CD4-positive, alpha-beta memory T cell (primary cell): ENCODE measurements at places on chromosomes 5 and 9. TPM values are rescaled to one million over a fixed set of nuclear protein-coding genes. Genes with fewer than 3 reads are reported as not detected.

FOXI1 gene
- not detected for total RNA-seq

SNCAIP gene
- total RNA-seq: not detected

ZNF618 gene
- total RNA-seq: 0.80 TPM

C5orf58 gene
- not detected for total RNA-seq

LIFR gene
- 0.42 TPM for total RNA-seq

NMUR2 gene
- total RNA-seq: not detected

ANKRD18A gene
- 14.3 TPM for total RNA-seq

CD14 gene
- total RNA-seq: 4.9 TPM

TPPP gene
- 1.2 TPM for total RNA-seq

TMEM171 gene
- 0.36 TPM for total RNA-seq

SARDH gene
- total RNA-seq: 18.6 TPM

PGM5 gene
- not detected for total RNA-seq

PCDHB2 gene
- 1.3 TPM for total RNA-seq

PCDH1 gene
- total RNA-seq: not detected

DEPDC1B gene
- 0.70 TPM for total RNA-seq

MAP3K1 gene
- 139 TPM for total RNA-seq

FBXW5 gene
- 123 TPM for total RNA-seq

FGD3 gene
- 256 TPM for total RNA-seq

ZNF354C gene
- total RNA-seq: 11.2 TPM

SYNPO gene
- 0.06 TPM for total RNA-seq

AGXT2 gene
- total RNA-seq: not detected

COL23A1 gene
- total RNA-seq: 0.17 TPM

DMRT3 gene
- not detected for total RNA-seq

EMB gene
- total RNA-seq: 264 TPM

PIK3R1 gene
- total RNA-seq: 152 TPM

ARSI gene
- not detected for total RNA-seq

LECT2 gene
- not detected for total RNA-seq

FUT7 gene
- 3.4 TPM for total RNA-seq

HMGCS1 gene
- 35.7 TPM for total RNA-seq

TRIP13 gene
- total RNA-seq: 0.69 TPM

C9orf40 gene
- total RNA-seq: 7.1 TPM

PCDHA3 gene
- not detected for total RNA-seq

JAK2 gene
- total RNA-seq: 19.9 TPM

TSSK1B gene
- not detected for total RNA-seq
